ENCODE measurements at places on chromosomes 2 and 18.

GRCh38 chr2:189533288-189534035, 47.1 kb downstream of the SLC40A1 start:
- no peak overlapping the region for H3K27ac ChIP-seq
- no peaks in the 10 kb centered on the region for H3K4me1 ChIP-seq
- H3K36me3 ChIP-seq, result no peaks in the 10 kb centered on the region
- peaks cover 15% of the 10 kb centered on the region for H3K27me3 ChIP-seq
- DNase-seq, result no peak
- no peak overlapping the region for H3K4me3 ChIP-seq

- no peaks in the 10 kb centered on the region for H3K27me3 ChIP-seq
- peak overlapping the region; percentile 73 for H3K27ac ChIP-seq
- no peaks in the 10 kb centered on the region for H3K36me3 ChIP-seq
- peaks cover 43% of the 10 kb centered on the region for H3K4me1 ChIP-seq
- DNase-seq, result peak; percentile 76
Observed at GRCh38 chr2:230564805-230565779, 147.6 kb upstream of the CAB39 start.

DNA sequence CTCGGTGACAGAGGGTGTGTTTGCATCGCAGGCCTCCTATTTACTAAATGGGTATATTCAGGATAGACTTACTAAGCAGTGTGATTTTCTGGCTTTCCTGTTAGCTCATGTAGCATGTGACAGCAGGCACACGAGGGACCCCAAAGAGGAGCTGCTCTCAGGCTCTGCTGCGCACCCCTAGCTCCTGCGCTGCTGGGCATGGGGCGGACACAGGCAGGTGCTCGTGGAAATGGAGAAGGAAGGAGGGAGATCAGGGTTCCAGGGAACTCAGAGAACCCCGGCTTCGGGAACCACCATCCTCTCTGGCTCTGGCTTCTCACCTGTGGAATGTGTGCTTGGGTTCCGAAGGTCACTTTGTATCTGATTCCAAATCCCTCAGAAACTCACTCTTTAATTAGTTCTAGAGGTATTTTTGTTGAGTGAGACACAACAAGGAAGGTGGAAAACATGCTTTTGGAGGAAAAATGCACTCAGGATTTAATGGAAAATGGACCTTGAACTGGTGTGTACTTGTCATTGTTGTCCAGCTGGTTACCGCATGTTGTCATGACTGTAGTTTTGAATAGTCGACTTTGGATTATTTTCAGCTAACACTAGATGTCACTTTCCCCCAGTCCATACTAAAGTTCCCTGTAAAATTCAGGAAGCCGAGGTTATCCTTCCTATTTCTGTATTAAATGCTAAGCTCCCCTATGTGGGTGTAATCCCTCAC, 3.5 kb downstream of the SNTG2 start:
- no peak overlapping the region for H3K4me3 ChIP-seq
- no peak overlapping the region for H3K27ac ChIP-seq
- no peaks in the 10 kb centered on the region for H3K36me3 ChIP-seq
- peaks cover 20% of the 10 kb centered on the region for H3K4me1 ChIP-seq
- H3K27me3 ChIP-seq, result peaks cover 22% of the 10 kb centered on the region
- no peak for DNase-seq

- no peaks in the 10 kb centered on the region for H3K4me1 ChIP-seq
- no peak overlapping the region for H3K4me3 ChIP-seq
- no peaks in the 10 kb centered on the region for H3K36me3 ChIP-seq
- H3K27me3 ChIP-seq, result peaks cover 48% of the 10 kb centered on the region
Observed at GRCh38 chr2:181754105-181754504, 73.8 kb upstream of the NEUROD1 start.

DNA sequence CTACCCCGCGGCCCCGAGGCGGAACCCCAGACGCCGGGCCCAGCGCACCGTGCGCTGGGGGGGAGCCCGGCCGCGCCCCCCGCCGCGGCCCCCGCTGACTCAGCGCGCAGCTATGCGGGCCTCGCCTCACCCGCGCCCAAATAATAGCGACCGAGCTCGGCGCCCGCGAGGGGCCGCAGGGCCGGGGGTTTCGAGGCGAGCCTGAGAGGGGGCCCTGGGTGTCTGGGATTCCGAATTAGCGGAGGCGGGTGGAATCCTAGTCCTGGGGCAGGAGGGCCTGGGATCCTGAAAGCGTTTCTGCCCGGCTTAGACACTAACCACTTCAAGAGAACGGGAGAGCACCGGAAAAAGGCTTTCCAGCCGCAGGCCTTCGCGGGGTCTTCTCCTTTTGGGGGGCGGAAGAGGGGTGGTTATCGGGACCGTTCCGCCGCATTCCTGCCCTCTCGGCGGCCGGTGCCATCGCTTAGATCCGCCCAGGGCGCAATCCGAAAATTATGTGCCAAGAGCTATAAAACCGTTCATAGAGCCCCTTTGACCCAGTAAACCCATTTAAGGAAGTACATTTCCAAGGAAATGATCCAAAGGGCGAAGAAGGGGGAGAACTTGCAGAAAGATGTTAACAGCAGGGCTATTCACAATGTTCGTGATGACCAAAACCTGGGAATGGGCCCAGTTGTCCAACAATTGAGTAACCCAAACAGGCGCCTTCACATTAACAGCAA, 681 bp upstream of the ROCK2 start:
- DNase-seq, result no peak
- H3K4me3 ChIP-seq, result peak overlapping the region; percentile 94
- H3K4me1 ChIP-seq, result peaks cover 22% of the 10 kb centered on the region
- H3K27me3 ChIP-seq, result no peaks in the 10 kb centered on the region
